Activated T-cell treated with anti-CD3 and anti-CD28 coated beads for 24 hours (primary cell): ENCODE measurements at places on chromosomes 12 and 14.

- DNase-seq: no peak
Measured at GRCh38 chr12:128969480-128970055, 116.3 kb downstream of the GLT1D1 start.

GRCh38 chr14:78070344-78070743 is 99.8 kb upstream of the NRXN3 start:
- no peak for DNase-seq

DNA sequence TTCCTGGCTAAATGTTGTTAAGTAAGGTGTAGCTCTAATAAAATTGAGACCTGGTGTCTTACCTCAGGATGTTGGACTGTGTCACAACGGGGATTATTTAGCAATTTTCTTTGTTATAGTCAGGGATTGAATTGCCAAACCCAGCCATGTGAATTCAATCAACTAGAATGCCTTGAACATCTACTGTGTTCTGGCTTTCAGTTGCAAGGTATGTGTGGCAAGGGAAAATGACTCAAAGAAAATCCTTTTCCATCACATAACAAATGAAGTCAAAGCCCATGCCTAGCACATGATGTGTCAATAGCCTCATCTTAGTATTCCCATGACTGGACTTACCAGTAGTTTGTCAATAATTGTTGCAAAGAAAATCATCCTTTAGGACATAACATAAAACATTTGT is 519.8 kb upstream of the FLRT2 start:
- DNase-seq: no peak

- DNase-seq: no peak
Measured at GRCh38 chr12:108861878-108862587, 4.7 kb upstream of the SSH1 start.

GRCh38 chr14:67630938-67631337 is 11.2 kb downstream of the ARG2 start:
- no peak for DNase-seq

DNA sequence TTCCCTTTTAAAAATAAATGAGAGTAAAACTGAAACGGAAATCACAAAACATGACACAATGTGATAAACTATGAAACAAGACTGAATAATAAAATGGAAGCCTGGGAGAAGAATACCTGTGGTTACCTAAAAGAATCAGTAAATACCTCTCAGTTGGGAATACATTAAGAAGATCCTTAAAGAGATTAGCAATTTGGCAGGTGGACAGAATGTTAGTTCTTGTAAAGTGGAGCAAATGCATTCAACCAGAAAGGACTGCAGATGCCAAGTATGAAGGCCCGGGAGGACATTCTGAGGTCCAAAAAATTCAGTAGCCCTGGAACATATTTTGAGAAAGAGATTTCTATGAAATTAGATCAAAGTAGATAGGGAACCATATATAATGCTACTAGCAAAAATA is 861.3 kb upstream of the SEL1L start:
- no peak for DNase-seq

DNA sequence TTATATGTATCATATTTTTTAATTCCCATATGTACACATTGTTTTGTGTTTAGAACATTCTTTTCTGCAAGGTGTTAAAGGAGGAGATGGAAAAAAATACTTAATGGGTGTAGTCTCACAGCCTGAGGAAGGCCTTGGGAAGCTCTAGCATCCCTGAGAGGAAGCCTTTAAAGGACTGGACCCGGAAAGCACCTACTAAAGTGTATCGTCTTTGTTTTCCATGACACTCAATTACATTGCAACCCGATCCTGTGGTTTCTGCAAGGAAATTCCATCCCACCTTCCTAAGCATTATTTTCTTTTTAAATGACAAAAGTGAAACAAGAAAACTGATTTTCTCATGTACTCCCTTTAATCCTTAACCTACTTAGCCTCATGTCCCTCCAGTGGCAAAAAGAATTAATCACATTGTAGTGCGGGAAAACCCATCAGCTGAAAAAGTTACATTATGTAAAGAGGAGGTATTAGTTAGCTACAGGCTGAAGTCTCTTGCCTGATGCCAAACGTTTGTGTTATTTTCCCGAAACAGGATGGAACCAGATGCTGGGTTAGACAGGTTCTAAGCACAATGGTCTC is 147.8 kb upstream of the CPSF6 start:
- no peak for DNase-seq

DNA sequence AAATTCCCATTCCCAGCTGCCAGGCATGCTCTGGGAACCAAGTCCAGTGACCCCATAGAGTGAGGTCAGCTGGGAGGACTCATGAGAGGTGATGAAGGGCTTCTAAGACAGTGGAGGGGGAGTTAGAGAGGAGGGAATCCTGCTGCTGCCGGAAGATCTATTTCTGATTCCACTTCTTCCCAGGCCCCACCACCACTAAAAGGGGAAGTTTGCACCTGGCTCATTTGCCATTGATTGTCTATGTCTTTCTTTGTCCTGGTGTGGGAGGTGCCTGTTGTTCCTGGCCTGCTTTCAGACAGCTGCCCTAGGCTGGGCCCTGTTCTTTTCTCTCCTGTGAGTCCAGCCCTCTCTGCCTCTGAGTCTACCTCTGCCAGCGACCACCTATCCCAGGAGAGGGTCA is 3.0 kb upstream of the KRT6A start:
- DNase-seq: no peak
